ENCODE measurements at places on chromosomes 4 and X. TPM values are rescaled to one million over a fixed set of nuclear protein-coding genes. Genes with fewer than 3 reads are reported as not detected.

GRCh38 chrX:87517571-87518141, at the start of gene KLHL4:
TSS of gene KLHL4 (plus strand) at chrX:87517802. CDS start at chrX:87517894, 92 bp downstream.
- DNase-seq, result peak; percentile 75

DNA sequence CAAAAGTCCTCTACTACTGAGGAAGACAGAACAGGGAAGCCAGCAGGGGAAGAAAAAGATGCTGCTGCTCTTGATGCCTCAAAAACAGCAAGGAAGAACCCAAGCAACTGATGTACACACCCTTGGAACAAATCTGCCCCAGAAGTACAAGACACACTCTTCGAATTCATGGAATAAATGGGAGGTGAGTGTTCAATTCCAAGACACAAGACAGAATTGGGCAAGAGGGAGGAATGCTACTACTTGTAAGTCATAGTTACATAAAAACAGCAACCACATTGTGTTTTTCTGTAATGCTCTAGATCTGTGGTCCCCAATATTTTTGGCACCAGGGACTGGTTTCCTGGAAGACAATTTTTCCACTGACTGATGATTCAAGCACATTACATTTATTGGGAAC, 58.0 kb upstream of the H2AZ1 start:
- no peak for DNase-seq

GRCh38 chrX:973010-973632, 239.3 kb downstream of the CRLF2 start:
- DNase-seq, result no peak

RGN gene
- 0.56 TPM for total RNA-seq

- DNase-seq, result no peak
Observed at GRCh38 chrX:136453771-136454170, 34.0 kb upstream of the BRS3 start.

GRCh38 chr4:143071351-143071750, 113.4 kb upstream of the USP38 start:
- DNase-seq, result no peak

RBMXL3 gene
- not detected for total RNA-seq
